ENCODE measurements at places on chromosomes 16 and 17.

- DNase-seq: no peak
Observed at GRCh38 chr16:71854369-71854948, 8.7 kb downstream of the ATXN1L start.

GRCh38 chr17:38420518-38420917, 7.7 kb upstream of the ARHGAP23 start:
- no peak for DNase-seq

- peak; percentile 89 for DNase-seq
Observed at GRCh38 chr17:42681976-42682721, at the start of gene CNTNAP1. TSS of gene CNTNAP1 (plus strand) at chr17:42682531. CDS start at chr17:42682830, 299 bp downstream.

GRCh38 chr16:11391576-11391975, 46.3 kb downstream of the RMI2 start:
- DNase-seq: no peak

DNA sequence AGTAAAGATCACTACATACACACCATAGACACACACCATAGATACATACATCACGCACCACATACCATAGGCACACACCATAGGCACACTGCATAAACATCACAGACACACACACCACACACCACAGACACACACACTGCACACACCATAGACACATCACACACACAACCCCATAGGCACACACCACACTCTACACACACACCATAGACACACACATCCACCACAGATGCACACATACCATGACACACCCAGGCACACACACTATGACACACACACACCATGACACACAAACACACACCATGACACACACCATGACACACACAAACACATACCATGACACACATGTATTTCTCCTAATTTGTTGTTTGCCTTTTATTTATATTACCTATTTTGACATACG, 14.1 kb downstream of the TBC1D16 start:
- DNase-seq: no peak
